ENCODE measurements at places on chromosomes 16 and 17. TPM values are rescaled to one million over a fixed set of nuclear protein-coding genes. Genes with fewer than 3 reads are reported as not detected.

SMPD3 gene
- not detected for total RNA-seq

IGFALS gene
- 0.27 TPM for total RNA-seq

CX3CL1 gene
- total RNA-seq, result 0.33 TPM

LRRC37A gene
- total RNA-seq, result 2.3 TPM

TBC1D28 gene
- total RNA-seq, result not detected

KRT28 gene
- total RNA-seq, result not detected

TBC1D26 gene
- total RNA-seq, result not detected

FAM83G gene
- total RNA-seq, result 9.5 TPM

NAGS gene
- 2.5 TPM for total RNA-seq
